A549 treated with ZK216348 at 1 μM for 4 hours (cell line): ENCODE measurements at places on chromosomes 16 and 17. TPM values are rescaled to one million over a fixed set of nuclear protein-coding genes. Genes with fewer than 3 reads are reported as not detected.

Gene NATD1
- 2.2 to 3.5 TPM (median 3.2 TPM) in 5 replicates for total RNA-seq

Gene CACNG3
- total RNA-seq: not detected in 5 replicates

Gene CDH11
- total RNA-seq: 0.34 to 0.72 TPM (median 0.47 TPM) in 5 replicates

Gene CACNG5
- not detected in 5 replicates for total RNA-seq

Gene ZNF750
- total RNA-seq: not detected in 5 replicates

Gene GPRC5B
- total RNA-seq: 29.0 to 36.2 TPM (median 32.8 TPM) in 5 replicates

Gene CACNA1H
- total RNA-seq: 6.3 to 18.6 TPM (median 17.1 TPM) in 5 replicates

Gene PYCARD
- total RNA-seq: 22.6 to 44.7 TPM (median 37.8 TPM) in 5 replicates

Gene OR4D2
- total RNA-seq: not detected in 5 replicates

Gene HOXB1
- total RNA-seq: not detected in 5 replicates

Gene KRTAP4-1
- 0.32 TPM in 1 of 5 replicates, not detected in the others for total RNA-seq

Gene HBA1
- 0.93 to 2.3 TPM (median 1.6 TPM) in 5 replicates for total RNA-seq

Gene PCGF2
- 33.0 to 67.7 TPM (median 64.3 TPM) in 5 replicates for total RNA-seq

Gene KPNB1
- total RNA-seq: 303 to 417 TPM (median 321 TPM) in 5 replicates

Gene MT4
- not detected in 5 replicates for total RNA-seq

Gene IFI35
- 16.0 to 22.6 TPM (median 19.8 TPM) in 5 replicates for total RNA-seq
